Left lung (tissue), 14 donors: ENCODE measurements at places on chromosomes 6 and 20. TPM values are rescaled to one million over a fixed set of nuclear protein-coding genes. Genes with fewer than 3 reads are reported as not detected.

Gene FAM217A
- not detected for total RNA-seq

Gene NKX2-4
- not detected for total RNA-seq

Gene HUS1B
- total RNA-seq = 1.2 TPM

Gene GRM1
- total RNA-seq = 0.10 TPM

Gene FOXS1
- total RNA-seq = 2.5 TPM

Gene MACROD2
- 23.6 TPM for total RNA-seq

Gene STMN3
- total RNA-seq = 12.6 TPM
